ENCODE measurements at places on chromosomes 1 and 21. TPM values are rescaled to one million over a fixed set of nuclear protein-coding genes. Genes with fewer than 3 reads are reported as not detected.
A peak's percentile ranks its signal among the peaks of the same experiment; 100 is the strongest.

The THEM5 gene
- total RNA-seq, result not detected

GRCh38 chr1:169460191-169460833 is 25.4 kb downstream of the SLC19A2 start:
- peak; percentile 36 for DNase-seq

GRCh38 chr21:44751799-44752636 is 40.6 kb upstream of the TSPEAR start:
- DNase-seq, result no peak

DNA sequence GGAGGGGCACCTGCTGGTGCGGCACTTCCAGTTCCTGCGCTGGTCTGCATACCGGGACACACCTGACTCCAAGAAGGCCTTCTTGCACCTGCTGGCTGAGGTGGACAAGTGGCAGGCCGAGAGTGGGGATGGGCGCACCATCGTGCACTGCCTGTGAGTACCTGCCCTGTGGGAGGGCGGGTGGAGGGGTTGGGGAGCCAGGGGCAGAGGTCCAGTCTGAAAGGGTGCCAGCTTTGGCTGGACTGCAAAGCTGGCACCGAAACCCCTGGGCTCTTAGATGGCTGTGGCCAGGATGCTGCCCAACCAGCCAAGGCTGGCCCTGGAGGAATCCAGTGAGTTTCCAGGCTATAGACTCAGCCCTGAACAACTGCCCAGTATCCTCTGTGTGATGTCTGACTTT is 87.3 kb downstream of the PTPRU start:
- no peak for DNase-seq

- no peak for DNase-seq
These were observed 21.3 kb downstream of the AIDA start for GRCh38 chr1:222691016-222691415.

The NBPF6 gene
- total RNA-seq, result not detected

DNA sequence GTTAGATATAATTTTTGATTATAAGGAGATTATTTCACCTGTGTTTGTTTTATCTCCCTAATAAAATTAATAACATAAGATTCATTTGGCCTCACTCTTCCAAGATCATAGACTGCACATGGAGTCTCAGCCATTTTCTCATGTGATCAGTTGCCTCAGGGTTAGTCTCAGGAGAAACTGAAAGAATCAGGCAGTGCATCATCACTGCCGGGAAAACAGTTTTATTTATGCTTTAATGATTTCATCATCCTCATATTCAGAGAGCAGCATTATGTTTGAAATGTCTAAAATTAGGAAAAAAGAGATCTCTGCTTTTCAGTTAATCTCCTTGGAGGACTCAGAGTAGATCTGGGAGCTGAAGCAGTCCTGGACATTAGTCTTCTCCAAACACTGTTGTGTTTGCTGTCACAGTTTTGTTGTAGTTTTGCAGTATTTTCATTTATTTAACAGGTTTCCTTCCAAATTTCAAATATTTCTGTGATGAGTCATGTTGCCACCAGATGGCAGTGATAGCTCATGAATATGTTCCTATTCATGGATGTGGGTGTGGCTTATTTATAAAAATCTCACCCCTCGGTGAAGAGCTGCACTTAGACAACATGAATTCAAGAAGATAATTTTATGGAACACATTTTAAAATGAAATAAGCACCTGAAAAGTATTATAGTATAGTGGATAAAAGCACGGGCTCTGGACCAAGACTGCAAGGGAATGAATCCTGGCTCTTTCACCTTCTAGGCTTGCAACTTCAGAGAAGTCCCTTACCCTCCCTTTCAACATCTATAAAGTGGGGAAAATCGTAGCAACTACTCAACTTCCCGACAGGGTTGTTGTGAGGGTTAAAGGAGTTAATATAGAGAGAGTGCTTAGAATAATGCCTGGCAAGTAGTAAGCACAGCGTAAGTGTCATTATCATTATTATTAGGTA is 31.2 kb downstream of the CHD1L start:
- DNase-seq, result no peak

- no peak for DNase-seq
These were observed 557 bp downstream of the EMC1 start for GRCh38 chr1:19250629-19251304.

All from activated naive CD8-positive, alpha-beta T cell treated with anti-CD3 and anti-CD28 coated beads, Interleukin-2, amount 10 ng/mL, durations not matched to agents 7 days and 5 days (primary cell).